ENCODE measurements at places on chromosomes 1 and 21. TPM values are rescaled to one million over a fixed set of nuclear protein-coding genes. Genes with fewer than 3 reads are reported as not detected.
A peak's percentile ranks its signal among the peaks of the same experiment; 100 is the strongest.

LCE2A gene
- total RNA-seq = not detected

- H3K27me3 ChIP-seq = no peaks in the 10 kb centered on the region
- H3K36me3 ChIP-seq = peaks cover 84% of the 10 kb centered on the region
- DNase-seq = no peak
- no peak overlapping the region for H3K4me3 ChIP-seq
These were observed 11.0 kb downstream of the YIPF1 start for GRCh38 chr1:53878492-53879105.

ADORA1 gene
- total RNA-seq = 4.1 TPM

DNA sequence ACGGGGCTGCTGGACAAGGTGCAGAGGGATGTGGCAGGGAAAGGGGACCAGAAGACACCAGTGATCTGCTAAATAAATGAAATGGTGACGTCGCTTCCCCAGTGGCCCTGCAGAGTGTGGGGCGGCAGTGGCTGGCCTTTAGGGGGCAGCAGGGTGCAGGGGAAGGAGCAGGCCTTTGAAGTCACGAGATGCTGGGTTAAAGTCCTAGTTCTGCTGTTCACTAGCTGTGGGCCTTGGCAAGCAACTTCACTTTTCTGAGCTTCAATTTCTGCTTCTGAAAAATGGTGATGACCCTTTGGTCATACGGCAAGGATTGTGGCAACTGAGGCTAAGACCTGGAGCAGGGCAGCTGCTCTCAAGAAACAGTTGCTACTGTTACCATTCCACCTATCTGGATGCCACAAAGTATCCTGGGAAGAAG is 9.2 kb upstream of the GALE start:
- peaks cover 13% of the 10 kb centered on the region for H3K4me1 ChIP-seq
- peak overlapping the region; percentile 19 for H3K27ac ChIP-seq
- no peak overlapping the region for H3K4me3 ChIP-seq
- peak; percentile 83 for DNase-seq

- peaks cover 50% of the 10 kb centered on the region for H3K4me1 ChIP-seq
- peak overlapping the region; percentile 84 for H3K27ac ChIP-seq
- no peak for DNase-seq
- H3K4me3 ChIP-seq = no peak overlapping the region
- no peaks in the 10 kb centered on the region for H3K27me3 ChIP-seq
- H3K36me3 ChIP-seq = peaks cover under 1% of the 10 kb centered on the region
These were observed 11.5 kb upstream of the CFAP45 start for GRCh38 chr1:159911326-159912070.

GRCh38 chr1:162248854-162249535 is 127.7 kb downstream of the SPATA46 start:
- no peaks in the 10 kb centered on the region for H3K36me3 ChIP-seq
- no peak overlapping the region for H3K27ac ChIP-seq
- no peaks in the 10 kb centered on the region for H3K27me3 ChIP-seq
- no peak overlapping the region for H3K4me3 ChIP-seq

DNA sequence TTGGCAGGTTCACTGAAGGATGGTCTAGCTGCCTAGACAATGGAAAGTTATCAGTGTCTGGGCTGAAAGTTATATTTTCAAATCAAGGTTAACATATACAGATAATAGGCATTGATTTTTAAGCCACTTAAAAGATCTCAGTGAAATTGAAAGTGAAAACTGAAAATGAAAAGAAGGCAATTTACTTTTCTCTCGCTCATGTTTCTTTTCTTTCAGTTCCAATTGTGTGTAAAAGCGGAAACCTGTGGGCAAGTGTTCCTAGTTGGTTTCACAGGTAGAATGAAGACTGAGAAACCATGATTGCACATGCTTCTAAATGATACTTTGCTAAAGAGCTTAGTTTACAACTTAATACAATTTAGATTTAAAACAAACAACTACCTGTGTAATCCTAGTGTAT is 383.7 kb downstream of the ZP4 start:
- no peak overlapping the region for H3K4me3 ChIP-seq
- no peaks in the 10 kb centered on the region for H3K36me3 ChIP-seq
- no peaks in the 10 kb centered on the region for H3K4me1 ChIP-seq
- H3K27ac ChIP-seq = no peak overlapping the region
- no peak for DNase-seq

DNA sequence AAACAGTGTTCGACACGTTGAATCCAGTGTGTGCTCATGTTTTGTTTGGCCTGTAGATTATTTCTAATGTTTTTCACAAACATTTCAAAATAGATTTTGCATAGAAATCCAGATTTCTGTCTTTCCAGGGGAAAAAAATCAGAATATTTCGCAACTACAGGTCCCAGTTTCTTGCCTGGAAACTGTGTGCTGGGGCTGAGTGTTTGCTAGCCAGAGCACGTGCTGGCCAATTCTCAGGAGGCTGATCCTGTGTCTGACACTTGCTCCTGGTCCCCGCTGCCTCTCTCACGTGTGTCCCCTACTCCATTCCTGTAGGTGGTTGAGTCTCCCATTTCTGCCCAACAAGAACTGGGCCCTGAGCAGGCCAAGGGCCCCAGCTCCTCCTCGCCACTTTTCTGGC is 2.4 kb downstream of the MAB21L3 start:
- H3K4me1 ChIP-seq = peaks cover 14% of the 10 kb centered on the region
- H3K36me3 ChIP-seq = no peaks in the 10 kb centered on the region
- H3K27ac ChIP-seq = no peak overlapping the region
- DNase-seq = no peak
- H3K27me3 ChIP-seq = no peaks in the 10 kb centered on the region
- no peak overlapping the region for H3K4me3 ChIP-seq

CR1 gene
- 21.5 TPM for total RNA-seq

DNA sequence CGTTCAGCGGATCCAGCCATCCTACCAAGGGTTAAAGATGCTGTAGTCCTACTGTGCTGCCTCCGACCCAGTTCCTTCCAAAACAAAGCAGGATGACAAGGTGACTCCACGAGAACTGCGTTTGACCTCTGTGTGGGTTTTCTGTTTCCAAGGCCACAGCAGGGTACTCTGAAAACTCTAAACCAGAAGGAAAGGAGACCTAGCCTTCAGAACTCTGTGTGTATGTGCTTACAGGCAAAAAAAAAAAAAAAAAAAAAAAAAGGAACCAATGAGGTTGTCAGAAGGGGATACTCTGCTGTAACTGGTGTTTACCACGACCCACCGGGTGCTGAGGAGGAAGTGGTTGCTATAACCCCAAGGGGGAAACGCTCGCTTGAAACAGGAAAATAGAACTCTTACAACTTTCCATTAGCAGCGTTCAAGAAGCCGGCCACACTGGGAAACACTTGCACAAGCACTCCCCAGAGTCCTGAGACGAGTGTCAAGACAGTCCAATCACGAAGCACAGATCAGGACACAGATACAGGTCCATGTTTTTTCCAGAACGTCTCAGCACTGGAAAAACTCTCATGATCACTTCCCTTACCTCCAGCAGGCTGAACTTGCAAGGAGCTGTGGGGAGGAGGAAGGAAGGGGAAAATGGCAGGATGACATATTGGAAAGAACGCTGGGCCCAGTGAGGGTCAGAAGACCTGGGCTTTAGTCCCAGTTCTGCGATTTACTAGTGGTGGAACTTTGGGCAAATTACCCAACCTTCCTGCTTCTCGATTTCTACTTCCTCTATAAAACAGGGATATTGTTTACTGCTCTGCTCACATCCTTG is 64.0 kb downstream of the ITPKB start:
- peaks cover 90% of the 10 kb centered on the region for H3K4me1 ChIP-seq
- H3K4me3 ChIP-seq = no peak overlapping the region
- peak overlapping the region; percentile 66 for H3K27ac ChIP-seq
- DNase-seq = peak; percentile 64
- no peaks in the 10 kb centered on the region for H3K36me3 ChIP-seq

DNA sequence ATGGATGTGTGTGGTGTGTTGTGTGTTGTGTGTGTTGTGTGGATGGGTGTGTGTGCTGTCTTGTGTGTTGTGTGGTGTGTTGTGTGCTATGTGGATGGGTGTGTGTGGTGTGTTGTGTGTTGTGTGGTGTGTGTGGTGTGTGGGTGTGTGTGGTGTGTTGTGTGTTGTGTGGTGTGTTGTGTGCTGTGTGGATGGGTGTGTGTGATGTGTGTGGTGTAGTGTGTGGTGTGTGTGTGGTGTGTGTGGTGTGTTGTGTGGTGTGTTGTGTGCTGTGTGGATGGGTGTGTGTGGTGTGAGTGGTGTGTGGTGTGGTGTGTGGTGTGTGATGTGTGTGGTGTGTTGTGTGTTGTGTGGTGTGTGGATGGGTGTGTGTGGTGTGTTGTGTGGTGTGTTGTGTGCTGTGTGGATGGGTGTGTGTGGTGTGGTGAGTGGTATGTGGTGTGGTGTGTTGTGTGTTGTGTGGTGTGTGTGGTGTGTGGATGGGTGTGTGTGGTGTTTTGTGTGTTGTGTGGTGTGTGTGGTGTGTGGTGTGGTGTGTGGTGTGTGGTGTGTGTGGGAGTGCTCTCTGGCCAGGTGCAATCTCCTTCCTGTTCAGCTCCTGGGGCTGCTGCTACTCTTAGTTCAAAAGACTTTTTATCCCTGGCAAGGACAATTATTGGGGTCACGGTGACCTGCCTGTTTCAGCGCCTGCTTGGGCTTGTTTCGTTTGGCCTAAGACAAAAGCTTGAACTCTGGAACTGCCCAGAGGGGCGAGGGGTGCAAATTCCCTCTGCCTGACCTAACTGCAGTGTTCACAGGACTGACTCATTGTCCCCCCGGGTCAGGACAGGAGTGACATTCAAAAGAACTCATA is 101.1 kb downstream of the UBIAD1 start:
- no peak for DNase-seq
- no peaks in the 10 kb centered on the region for H3K36me3 ChIP-seq
- H3K4me1 ChIP-seq = no peaks in the 10 kb centered on the region
- H3K27me3 ChIP-seq = peaks cover 16% of the 10 kb centered on the region
- no peak overlapping the region for H3K4me3 ChIP-seq

Measured in lower lobe of right lung (tissue), 2 donors.